ENCODE measurements at places on chromosomes 6 and 20. TPM values are rescaled to one million over a fixed set of nuclear protein-coding genes. Genes with fewer than 3 reads are reported as not detected.

- DNase-seq: no peak
Measured at GRCh38 chr6:32163559-32164258, 686 bp upstream of the EGFL8 start.

- peak; percentile 64 for DNase-seq
Measured at GRCh38 chr20:47150403-47151152, 205.9 kb downstream of the ZMYND8 start.

GRCh38 chr6:159961528-159961927 lies 7.4 kb upstream of the IGF2R start:
- no peak for DNase-seq

DNA sequence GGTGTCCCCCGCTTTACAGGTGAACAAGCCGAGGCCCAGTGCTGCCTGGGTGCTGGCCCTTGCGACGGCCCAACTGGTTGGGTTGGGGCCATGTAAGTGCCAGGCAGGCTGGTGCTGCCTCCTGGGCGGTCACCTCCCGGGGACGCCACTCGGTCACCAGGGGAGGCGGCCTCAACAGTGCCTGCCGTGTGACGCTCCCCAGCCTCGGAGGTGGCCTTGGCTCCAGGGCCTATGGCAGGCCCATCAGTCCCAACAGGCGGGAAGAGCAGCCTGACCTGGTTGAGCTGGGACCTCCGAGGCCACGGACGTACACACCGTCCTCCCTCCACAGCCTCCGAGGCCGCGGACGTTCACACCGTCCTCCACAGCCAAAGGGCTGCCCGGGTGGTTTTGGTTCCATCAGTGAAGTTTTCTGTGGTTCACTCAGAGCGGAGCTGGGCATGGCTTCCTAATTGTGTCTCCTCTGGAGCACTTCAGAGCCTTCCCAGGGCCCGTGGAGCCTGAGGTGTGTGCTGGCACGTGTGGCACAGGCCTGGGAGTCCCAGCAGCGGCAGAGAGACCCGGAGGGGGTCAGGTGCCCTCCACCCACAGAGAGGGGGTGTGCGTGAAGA lies 19.3 kb upstream of the SLCO4A1 start:
- DNase-seq: no peak

- no peak for DNase-seq
Measured at GRCh38 chr20:16428112-16428511, 145.1 kb downstream of the KIF16B start.

- DNase-seq: peak; percentile 35
Measured at GRCh38 chr20:50689864-50690649, 1.3 kb downstream of the RIPOR3 start.

VGLL2 gene
- total RNA-seq: not detected

TAF11 gene
- total RNA-seq: 25.0 TPM
